ENCODE measurements at places on chromosomes 4 and X. TPM values are rescaled to one million over a fixed set of nuclear protein-coding genes. Genes with fewer than 3 reads are reported as not detected.

TRMT2B gene
- 33.9 TPM for total RNA-seq

RNF150 gene
- not detected for total RNA-seq

TAF7L gene
- total RNA-seq = not detected

MUC7 gene
- not detected for total RNA-seq

ZNF141 gene
- 26.9 TPM for total RNA-seq

HDX gene
- not detected for total RNA-seq

GRCh38 chr4:153038623-153039311 is 102.6 kb downstream of the FHDC1 start:
- DNase-seq = no peak

DNA sequence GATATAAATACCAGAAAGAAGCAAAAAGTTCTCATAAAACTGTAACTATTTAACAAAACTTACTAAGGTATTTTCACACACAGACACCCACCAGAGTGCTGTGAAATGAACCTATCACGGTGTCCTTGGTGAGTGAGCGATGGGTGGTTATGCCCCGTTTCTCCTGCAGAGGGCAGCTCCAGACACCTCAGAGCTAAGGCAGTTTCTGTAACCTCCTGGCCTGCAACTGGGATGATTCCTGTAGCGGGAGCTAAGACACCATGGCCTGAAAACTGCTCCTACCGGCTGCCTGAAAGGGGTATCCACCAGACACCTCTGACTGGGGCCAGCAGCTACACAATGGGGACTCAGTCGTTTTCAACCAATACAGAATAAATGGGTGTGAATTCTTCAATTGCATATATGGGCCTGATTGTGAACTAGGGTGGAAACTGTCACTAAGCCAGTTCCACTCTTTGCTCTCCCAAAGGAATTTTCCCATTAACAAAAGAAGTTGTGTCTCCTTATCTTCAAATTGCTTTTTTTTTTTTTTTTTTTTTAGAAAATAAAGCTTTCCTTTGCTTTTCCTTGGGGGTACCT is 2375.8 kb upstream of the TENM3 start:
- DNase-seq = peak; percentile 82

DNA sequence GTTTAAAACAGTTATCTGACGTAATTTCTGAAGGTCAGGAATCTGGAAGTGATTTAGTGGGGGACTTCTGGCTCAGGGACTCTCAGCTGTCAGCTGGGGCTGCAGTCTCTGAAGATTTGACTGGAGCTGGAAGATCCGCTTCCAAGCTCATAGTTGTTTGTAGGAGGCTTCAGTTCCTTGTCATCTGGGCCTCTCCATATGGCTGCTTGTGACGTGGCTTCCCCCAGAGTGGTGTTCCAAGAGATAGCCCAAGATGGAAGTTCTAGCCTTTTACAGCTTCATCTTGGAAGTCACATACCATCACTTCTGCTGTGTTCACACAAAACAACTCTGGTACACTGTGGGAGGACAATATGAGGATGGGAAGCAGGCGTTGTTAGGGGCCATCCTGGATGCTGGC is 2.1 kb downstream of the MPC1L start:
- no peak for DNase-seq

GRCh38 chrX:11528623-11529022 is 137.1 kb downstream of the ARHGAP6 start:
- DNase-seq = no peak

GRCh38 chr4:10581022-10581421 is 103.5 kb downstream of the CLNK start:
- DNase-seq = no peak

DNA sequence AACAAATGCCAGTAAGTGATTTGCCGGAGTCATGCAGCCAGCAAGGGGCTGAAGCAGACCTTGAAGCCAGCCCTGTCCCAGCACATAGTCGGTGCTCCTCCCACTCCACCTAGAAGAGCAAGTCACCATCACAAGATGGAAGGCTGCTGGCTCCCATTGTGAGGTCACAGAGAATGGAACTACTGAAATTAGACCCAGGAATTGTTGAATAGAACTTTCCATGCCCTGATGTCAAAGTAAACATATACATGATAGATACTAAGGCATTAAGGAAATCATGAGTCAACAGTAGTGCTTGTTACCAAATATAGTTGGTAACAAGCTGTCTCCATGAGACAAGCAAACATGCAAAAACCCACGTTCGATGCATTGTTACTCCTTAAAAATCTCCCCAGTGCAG is 177.1 kb upstream of the MID1 start:
- no peak for DNase-seq

GRCh38 chr4:79611026-79611425 is 203.0 kb upstream of the GK2 start:
- no peak for DNase-seq

- DNase-seq = no peak
Observed at GRCh38 chr4:163613383-163613782, 118.9 kb downstream of the TMA16 start.

GRCh38 chr4:36326476-36327029 is 45.1 kb downstream of the DTHD1 start:
- no peak for DNase-seq

DNA sequence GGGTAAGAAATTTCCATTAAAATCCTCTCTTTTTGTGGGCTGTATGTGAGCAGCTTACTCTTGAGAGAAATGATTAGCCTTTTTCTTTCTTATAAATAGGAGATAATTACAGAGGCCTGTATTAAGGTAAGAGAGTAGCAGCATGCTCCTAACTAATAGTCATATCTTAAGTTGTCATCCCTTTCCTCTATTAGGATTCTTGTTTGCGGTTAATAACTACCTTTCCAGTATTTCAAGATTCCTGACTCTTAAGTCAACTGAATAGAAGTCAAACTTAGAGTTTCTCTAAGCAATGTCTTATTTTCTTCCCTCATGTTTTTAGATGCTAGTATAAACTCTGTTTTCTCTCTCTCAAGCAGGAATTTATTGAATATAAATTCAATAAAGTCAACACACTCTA is 139.9 kb upstream of the GPRIN3 start:
- no peak for DNase-seq

DNA sequence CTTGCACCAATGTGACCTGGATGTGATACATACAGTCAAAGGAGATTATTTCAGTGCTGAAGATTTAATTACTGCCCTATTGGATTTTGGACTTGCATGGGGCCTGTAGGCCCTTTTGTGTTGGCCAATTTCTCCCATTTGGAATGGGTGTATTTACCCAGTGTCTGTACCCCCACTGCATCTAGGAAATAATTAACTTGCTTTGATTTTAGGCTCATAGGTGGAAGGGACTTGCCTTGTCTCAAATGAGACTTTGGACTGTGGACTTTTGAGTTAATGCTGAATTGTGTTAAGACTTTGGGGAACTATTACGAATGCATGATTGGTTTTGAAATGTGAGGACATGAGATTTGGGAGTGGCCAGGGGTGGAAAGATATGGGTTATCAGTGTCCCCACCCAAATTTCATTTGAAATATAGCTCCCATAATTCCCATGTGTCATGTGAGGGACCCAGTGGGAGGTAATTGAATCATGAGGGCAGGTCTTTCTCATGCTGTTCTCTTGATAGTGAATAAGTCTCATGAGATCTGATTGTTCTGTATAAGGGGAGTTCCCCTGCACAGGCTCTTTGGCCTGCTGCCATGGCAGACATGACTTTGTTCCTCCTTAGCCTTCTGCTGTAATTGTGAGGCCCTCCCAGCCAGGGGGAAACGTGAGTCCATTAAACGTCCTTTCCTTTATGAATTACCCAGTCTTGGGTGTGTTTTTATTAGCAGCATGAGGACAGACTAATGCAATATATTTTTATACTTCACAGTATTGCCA is 362.2 kb upstream of the SPANXN4 start:
- DNase-seq = no peak

- no peak for DNase-seq
Observed at GRCh38 chr4:19254486-19254885, 997.2 kb upstream of the SLIT2 start.

- no peak for DNase-seq
Observed at GRCh38 chrX:23434356-23434884, 99.8 kb downstream of the PTCHD1 start.

GRCh38 chr4:107725281-107725859 is 5.3 kb upstream of the PAPSS1 start:
- no peak for DNase-seq

Measured in OCI-LY7 (cell line).